ENCODE measurements at places on chromosomes 7 and 10. TPM values are rescaled to one million over a fixed set of nuclear protein-coding genes. Genes with fewer than 3 reads are reported as not detected.

GRID1 gene
- total RNA-seq: not detected

SAMD9 gene
- total RNA-seq: 3.0 TPM

- H3K36me3 ChIP-seq: peaks cover 74% of the 10 kb centered on the region
- no peak overlapping the region for H3K4me3 ChIP-seq
- H3K4me1 ChIP-seq: no peaks in the 10 kb centered on the region
Observed at GRCh38 chr7:139589474-139589873, 66.0 kb downstream of the CLEC2L start.

DNA sequence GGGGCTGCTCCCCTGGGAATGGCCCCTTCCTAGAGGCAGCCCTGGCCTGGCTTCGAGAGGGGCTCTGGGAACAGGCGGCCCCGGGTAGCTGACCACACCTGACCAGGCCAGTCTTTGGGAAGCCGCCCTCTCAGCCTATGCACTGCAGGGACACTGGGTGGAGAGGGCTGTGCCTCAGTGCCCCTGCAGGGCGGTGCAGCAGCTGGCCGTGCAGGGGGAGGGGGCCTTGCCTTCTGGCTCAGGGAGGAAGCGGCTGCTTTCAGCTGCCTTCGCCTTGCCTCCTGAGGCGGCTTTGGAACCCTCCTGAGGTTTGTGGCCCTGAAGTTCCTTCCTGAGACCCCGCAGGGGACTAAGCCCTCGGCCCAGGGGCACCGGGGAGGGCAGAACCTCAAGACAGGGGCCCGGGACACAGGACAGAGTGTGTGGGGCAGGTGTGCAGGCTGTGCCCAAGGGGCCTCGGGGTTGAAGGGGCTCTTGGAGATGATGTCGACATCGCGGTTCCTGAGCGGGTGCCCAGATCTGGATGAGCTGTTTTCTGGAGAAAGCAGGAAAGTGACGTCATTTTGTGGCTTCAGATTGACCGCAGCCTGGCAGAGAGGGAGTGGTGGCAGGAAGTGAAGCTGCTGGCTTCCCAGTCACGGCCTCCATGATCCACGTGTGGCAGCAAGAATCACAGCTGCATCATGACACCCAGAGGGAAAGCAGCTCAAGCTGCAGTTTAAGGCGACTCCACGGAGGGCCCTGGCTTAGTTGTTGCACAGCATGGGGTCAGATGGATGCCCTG, 17.7 kb downstream of the ADAM8 start:
- no peak overlapping the region for H3K4me3 ChIP-seq
- H3K27ac ChIP-seq: peak overlapping the region; percentile 97
- no peaks in the 10 kb centered on the region for H3K36me3 ChIP-seq
- DNase-seq: peak; percentile 97

AFAP1L2 gene
- total RNA-seq: 0.77 TPM
